ENCODE measurements at places on chromosomes 11 and 22.

- DNase-seq: no peak
Measured at GRCh38 chr11:69292221-69292648, 1.7 kb upstream of the MYEOV start.

- no peak for DNase-seq
Measured at GRCh38 chr11:8315954-8316353, 52.3 kb upstream of the LMO1 start.

- DNase-seq: no peak
Measured at GRCh38 chr11:34404280-34404679, 34.5 kb upstream of the CAT start.

- DNase-seq: no peak
Measured at GRCh38 chr22:27718186-27719035, 83.1 kb downstream of the MN1 start.

DNA sequence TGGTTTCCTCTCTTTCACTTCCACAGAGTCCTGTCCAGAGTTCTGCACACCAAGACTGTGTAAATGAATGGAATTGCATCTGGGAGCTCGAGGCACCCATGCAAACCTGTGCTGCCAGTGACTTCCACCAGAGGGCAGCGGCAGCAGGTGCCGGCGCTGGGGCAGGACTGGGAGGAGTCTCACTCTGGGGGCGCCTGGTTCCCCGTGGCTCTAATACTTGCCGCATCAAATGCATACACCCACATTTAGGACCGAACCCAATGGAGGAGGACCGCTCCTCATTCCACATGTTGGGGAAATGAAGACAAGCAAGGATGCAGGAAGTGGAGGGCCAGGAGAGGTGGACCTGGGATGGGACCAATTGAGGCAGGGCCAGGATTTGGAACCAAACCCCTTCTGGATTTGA, 1.1 kb upstream of the CD6 start:
- DNase-seq: no peak

- DNase-seq: no peak
Measured at GRCh38 chr11:26762089-26762488, 40.2 kb upstream of the SLC5A12 start.

- no peak for DNase-seq
Measured at GRCh38 chr22:50630376-50630775, 2.4 kb upstream of the ARSA start.

DNA sequence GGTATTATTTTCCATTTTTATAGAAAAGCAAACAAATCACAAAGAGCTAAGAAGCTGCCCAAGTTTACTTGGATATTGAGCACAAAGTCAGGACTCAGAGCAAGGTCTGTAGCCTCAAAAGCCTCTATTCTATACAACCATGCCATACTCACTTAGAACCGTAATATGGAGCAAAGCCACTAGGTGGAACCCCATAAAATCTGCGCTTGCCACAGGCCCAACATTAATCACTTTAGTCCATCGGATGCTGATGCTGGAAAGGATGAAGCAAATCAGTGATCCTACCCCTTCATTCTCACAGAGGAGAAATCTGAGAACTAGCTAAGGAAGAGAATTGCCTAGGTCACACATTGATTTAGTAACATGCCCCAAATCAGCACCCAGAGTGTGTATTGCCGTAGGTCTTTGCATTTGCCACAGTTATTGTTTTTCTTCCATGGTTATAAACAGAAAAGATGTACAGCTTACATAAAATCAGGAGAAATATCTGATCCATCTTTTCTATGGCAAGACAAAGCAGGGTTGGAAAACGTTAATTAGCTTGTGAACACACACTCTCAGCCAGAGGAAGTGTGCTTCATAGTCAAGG, 56.7 kb upstream of the RAB38 start:
- no peak for DNase-seq

- DNase-seq: no peak
Measured at GRCh38 chr11:91536366-91536765, 688.3 kb upstream of the FAT3 start.

DNA sequence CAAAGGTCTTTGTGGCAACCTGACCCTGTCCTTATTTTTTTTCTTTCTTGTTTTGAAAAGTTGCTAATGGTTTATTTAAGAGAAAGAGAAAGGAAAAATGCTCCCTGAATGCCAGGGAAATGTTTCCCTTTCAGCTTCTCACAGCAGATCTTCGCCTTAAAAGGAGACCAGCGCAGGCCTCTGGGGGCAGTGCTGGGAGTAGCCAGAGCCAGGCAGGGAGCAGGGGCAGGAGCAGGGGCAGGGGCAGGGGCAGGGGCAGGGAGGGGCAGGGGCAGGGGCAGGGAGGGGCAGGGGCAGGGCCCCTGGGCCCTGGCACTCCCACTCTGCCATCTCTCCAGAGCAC, 5.1 kb downstream of the MOB2 start:
- DNase-seq: no peak

DNA sequence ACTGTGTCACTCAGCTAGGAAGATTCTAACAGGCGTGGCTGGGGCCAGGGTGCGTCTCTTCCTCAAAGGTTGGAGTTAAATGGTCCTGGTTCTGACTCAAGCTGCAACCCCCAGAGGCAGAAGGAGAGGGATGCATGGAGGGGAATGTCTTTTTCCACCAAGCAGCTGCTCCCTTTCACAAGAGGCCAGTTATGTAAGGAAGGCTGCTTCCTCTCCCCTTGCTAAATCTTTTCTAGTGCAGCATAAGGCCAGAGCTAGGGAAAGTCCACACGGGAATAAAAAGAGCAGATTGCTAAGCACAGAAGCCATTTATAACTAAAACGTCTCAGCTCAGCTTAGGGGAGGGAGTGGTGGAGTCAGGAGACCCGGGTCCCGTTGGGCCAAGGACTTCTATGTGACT, 10.0 kb downstream of the PVALB start:
- DNase-seq: no peak

DNA sequence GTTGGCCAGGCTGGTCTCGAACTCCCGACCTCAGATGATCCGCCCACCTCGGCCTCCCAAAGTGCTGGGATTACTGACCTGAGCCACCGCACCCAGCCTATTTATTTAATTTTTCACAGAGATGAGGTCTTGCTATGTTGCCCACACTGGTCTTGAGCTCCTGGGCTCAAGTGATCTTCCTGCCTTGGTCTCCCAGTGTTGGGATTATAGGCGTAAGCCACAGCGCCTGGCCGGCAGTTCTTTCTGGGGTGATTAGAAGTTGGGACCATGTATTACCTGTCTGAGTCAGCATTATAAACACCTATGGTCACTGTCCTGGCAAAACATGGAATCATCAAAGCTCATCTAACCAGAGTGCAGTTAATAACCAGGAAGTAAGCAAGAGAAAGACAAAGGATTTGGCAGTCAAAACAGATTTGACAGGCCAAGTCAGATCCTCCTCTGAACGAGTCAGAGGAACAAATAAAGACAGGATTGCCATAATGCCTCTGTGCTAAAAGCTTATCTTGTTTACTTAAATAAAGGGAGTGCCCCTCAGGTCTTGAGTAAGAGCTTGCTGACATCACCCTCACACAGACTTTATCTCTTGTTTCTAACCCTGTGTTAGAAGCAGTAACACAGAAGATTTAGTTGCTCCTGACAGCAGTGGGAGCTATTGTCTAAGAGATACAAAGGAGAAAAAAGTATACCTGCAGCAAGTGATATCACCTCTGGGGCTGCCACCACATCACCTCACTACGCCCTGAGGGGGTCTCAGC, 3.7 kb downstream of the SERPIND1 start:
- DNase-seq: no peak

DNA sequence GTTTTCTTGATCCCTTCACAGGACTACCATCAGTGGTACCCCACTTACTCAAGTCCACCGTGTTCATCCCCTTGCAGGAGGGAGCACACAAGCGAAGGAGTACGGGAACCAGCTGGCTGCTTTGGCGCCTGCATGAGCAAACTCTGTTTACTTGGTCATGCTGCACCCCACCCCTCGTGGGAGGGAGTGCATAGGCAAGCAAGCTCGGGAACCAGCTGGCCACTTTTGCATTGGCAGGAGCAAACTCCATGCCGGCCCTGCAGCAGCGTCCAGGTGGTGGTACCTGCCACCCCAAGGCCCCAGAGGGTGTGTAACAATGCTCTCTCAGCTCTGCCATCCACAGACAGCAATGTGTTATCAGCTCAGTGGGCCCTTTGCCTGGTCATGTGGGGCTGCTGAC, 737.8 kb downstream of the FAM181B start:
- DNase-seq: no peak

- DNase-seq: no peak
Measured at GRCh38 chr22:49934891-49935557, 16.6 kb downstream of the CRELD2 start.

Data from anterior cingulate cortex (tissue), 58 donors.